ENCODE measurements at places on chromosomes 7 and 10.

DNA sequence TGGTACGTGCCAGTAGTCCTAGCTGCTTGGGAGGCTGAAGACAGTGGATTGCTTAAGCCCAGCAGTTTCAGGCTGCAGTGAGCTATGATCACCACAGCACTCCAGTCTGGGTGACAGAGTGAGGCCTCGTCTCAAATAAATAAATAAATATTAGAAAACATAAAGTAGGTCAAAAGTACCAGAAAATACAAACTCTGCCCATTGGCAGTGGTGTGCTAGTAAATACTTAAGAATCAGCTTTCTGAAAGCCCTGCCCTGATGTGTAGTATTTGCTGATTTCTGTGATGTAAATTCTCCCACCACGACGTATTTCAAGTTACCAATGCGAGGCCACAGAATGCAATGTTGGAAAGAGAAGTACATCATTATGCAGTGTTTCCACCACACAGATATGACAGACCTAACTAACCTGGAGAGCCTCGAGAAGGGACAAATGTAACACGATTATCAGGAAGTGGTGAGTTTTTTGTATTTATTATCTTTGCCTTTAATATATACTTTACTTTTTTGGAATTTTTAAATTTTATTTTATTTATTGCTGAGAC, 11.8 kb upstream of the MAP3K8 start:
- DNase-seq = no peak

DNA sequence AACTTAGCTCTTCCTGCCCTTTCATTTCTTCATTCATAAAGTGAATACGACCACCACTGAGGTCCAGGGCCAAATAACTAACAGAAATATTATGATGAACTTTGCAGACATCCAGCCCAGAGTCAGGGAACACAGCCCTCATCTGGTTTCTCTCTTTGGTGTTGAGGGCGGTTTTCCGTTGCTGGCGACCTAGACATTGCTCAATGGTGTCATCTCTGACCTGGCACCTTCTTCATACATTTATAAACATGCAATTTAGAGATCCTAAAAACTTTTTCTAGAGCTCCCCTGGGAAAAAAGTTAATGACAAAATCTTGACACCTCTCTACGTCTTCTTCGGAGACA, 324 bp upstream of the TET1 start:
- DNase-seq = no peak

- DNase-seq = no peak
These were observed 263.6 kb downstream of the PHTF2 start for GRCh38 chr7:78062214-78062613.

DNA sequence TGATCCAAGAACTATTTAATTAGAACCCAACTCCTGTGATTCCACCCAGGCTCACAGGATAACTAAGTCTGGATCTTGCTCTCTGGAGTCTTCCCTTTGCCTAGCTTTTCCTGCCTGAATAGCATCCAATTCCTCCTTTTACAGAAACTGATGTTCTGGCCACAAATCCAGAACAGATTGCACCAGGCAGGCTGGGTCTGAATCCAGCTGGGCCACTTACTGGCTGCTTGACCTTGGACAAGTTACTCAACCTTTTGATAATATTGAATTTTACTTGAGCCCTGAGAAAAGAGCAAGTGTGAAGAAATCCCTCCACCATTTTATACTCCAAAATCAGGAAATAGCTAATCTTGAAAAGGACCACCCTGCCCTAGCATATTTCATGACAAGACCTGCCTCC, 55.5 kb upstream of the SLC35G1 start:
- DNase-seq = no peak

- no peak for DNase-seq
These were observed 52.3 kb upstream of the TRIM24 start for GRCh38 chr7:138407792-138408191.

DNA sequence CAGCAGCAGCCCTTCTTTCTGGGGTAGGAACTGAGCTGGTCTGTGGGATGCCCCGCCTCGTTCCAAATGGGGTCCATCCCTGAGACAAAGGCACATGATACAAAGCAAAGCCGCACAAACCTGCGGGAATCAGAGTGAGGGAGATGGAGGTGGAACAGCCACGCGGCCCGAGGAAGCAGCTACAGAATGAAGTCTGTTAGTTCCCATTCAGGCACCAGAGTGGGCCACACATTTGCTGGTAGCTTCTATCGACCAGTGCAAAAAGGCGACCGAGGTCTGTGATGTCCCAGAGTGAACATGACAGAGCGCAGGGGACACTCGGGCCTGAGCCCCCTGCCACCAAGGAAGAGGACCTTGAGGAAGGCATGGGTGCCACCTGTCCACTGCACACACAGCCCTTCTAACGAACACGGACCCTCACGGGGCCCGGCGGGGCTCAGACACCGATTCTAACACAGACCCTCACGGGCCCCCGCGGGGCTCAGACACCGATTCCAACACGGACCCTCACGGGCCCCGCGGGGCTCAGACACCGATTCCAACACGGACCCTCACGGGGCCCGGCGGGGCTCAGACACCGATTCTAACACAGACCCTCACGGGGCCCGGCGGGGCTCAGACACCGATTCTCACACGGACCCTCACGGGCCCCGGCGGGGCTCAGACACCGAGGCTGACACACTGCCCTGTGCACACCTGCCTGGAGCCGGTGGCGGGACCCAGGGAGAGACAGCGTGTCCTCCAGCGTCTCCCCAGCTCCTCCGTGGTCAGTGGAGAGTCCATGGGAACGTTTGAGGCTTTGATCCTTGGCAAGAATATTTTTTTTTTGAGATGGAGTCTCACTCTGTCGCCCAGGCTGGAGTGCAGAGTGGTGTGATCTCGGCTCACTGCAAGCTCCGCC, 32.8 kb upstream of the FAM20C start:
- DNase-seq = no peak

GRCh38 chr10:62464308-62464707, 90.1 kb downstream of the ZNF365 start:
- no peak for DNase-seq

DNA sequence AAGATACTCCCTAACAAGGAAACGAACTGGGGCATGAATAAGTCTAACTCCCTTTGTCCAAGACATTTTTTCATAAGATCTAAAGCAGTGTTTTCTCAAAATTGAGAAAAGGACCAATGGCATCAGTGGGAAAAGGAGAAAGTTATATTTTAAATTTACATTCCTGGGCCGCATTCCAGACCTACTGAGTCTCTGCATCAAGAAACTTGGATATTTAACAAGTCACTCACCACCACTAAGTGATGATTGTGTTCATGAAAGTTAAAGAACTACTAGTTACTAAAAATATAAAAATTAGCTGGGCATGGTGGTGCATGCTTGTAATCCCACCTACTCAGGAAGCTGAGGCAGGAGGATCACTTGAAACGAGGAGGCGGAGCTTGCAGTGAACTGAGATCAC, 149.6 kb upstream of the MEOX2 start:
- DNase-seq = no peak

DNA sequence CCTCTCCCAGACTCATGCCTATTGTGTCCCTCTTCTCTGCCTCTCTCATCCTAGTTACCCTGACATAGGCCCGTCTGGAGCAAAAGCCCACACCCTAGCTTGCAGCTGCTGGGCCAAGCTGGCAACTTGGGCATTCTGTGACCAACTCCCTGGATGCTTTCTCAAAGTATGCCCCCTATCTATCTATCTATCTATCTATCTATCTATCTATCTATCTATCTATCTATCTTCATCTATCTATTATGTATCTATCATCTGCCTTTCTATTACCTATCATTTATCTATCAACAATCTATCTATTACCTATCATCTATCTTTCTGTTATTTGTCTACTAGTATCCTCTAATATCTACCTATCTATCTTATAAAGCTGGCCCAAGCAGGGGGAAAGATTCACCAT, 45.4 kb upstream of the COL13A1 start:
- no peak for DNase-seq

DNA sequence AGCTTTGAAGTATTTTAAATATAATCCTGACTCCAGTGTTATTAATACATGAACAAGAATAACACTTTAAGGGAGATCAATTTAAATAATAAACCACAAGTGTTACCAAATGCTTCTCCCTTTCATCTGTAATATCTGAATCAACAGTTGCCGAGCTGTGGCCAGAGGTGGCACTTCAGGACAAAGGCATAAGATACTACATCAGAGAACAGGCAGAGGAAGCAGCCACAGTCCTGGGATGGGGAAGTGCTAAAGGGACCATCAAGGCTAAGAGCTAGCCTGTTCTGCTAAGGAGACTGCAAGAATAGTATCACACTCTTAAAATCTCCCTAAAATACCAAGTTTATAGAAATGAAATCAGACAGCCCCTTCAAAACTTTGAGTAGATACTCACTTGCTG, 378.2 kb upstream of the PRKCQ start:
- DNase-seq = no peak

DNA sequence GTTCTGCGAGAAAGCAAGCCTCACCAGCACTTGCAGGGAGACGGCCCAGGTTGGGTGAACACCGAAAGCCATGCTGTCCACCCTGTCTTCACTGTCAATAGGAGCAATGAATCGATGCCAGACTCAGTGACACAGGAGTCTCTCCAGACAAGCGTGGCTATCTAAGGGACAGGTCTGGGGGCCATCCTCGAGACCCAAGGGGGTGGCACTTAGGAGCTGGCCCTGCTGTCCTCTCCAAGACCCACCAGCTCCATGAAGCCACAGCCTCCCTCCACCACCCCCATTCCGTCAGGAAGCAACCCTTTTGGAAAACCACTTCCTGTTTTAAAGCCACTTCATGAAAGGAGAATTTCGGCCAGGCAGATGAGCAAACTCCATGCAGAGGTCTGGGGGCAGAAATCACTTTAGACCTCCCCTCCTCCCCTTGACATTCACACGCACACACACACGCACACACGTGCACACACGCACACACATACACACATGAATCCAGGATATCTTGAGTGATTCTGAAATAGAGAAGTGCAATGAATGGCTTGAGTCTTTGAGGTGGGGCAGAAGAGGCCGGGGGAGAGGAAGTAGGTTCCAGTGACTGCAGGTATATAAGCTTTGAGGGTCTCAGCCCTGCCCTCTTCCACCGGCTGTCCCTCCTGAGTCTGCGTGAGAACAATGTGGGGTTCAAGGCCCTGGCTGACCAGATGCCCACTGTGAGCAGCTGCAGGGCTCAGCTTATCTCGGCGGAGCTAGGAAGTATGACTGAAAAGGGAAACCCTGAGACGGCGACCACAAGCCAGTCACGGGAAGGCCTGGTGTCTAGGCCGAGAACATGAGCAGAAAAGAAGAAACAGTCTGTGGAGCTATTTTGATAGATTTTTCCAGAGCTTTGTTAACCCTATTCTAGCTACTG, 25.0 kb downstream of the RGS10 start:
- DNase-seq = no peak

GRCh38 chr7:138115047-138115446, 38.8 kb downstream of the AKR1D1 start:
- no peak for DNase-seq

- DNase-seq = no peak
These were observed 233.9 kb downstream of the RPS24 start for GRCh38 chr10:78267598-78267997.

GRCh38 chr7:70487428-70487827, 644.5 kb upstream of the GALNT17 start:
- DNase-seq = no peak

- DNase-seq = no peak
These were observed 86.7 kb upstream of the IKZF1 start for GRCh38 chr7:50217821-50218281.

DNA sequence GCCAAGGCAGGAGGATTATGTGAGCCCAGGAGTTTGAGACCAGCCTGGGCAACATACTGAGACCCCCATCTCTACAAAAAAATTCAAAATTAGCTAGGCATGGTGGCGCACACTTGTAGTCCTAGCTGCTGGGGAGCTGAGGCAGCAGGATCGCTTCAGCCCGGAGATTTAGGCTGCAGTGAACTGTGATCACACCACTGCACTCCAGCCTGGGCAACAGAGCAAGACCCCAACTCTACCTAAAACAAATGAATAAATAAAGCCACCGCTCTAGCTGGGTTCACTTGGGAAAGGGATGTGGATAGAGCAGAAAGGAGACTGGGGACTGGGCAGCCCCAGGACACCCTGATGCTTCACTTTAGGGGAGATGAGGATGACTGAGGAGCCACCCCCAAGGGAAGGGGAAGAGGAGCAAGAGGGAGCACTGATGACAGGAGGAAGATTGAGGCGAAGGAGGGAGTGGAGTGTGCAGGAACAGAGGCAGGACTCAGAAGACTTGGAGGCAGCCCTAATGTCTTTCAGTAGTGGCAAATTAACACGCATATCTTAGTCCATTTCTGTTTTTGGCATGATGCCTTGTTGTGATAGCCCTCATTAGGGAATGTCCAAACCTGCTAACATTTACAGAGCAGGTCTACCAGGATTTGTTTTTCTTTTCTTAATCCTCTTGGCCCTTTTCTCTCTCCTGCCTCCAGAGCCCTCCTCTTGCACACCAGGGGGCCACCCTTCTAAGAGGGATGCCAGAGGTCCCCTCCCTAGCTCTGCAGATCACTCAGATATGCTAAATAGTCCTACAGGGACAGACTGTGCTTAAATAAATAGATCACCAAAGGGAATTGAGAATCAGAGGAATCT, 88.3 kb downstream of the C10orf105 start:
- no peak for DNase-seq

DNA sequence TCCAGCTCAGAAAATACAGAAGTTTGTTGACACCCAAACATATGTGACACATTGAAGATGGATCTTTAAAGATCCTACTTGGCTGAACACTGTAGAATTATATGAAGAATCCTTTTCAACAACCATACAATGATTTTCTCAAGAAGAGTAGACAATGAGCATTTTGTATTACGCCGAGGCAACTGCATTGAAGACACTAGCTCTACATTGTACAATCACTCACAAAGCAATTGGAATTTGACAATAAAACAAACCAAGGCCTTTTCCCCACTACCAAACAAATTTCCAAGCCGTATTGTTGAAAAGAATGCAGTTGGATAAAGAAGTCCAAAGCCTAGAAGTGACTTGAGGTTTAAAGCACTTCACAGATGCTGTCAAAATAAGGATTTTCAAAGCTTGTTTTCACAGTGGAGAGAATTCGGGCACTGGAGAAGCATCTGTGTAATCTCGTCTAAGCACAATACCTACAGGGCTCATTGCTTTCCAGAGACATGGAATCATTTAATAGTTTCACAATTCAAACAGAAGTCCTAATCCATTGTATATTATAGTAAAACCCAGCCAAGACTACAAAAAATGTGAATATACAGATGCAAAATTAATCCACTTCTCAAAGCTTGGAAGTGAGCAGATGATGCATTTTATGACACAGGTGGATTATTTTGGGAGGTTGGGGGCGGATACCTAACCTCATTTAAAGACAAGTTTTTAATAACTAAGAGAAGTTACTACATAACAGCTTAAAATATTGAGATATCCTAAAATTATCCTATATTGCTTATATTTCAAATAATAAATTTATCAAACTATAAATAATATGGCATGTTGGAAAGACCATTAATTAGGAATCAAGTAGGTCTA, 78.6 kb downstream of the SORCS1 start:
- DNase-seq = no peak

- no peak for DNase-seq
These were observed 78.7 kb upstream of the SVIL start for GRCh38 chr10:29713450-29713849.

- no peak for DNase-seq
These were observed 12.0 kb downstream of the C10orf62 start for GRCh38 chr10:97601268-97602215.

GRCh38 chr7:6607651-6608051, 7.8 kb upstream of the ZNF853 start:
- DNase-seq = no peak
